ENCODE measurements at places on chromosomes 4 and X.

DNA sequence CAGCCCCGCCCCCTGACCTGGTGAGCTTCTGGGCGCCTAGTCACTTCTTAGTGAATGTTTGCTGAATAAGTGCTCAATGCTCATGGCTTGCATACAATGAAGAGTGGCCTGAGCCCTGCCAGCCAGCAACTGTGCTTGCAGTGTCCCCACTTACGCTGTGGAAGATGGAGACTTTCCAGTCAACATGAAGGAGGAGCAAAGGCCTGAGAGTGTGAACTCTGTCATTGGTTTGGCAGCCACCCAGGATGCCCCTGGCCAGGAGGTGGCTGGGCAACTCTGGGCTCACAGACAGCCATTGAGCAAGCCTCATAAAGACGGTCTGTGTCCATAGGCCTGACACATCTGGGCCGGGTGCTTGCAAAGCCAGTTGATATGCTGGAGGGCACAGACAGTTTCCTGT lies 72.1 kb upstream of the MAMLD1 start:
- no peak for DNase-seq

GRCh38 chr4:140367738-140368137 lies 5.7 kb upstream of the SCOC start:
- DNase-seq = peak; percentile 74

DNA sequence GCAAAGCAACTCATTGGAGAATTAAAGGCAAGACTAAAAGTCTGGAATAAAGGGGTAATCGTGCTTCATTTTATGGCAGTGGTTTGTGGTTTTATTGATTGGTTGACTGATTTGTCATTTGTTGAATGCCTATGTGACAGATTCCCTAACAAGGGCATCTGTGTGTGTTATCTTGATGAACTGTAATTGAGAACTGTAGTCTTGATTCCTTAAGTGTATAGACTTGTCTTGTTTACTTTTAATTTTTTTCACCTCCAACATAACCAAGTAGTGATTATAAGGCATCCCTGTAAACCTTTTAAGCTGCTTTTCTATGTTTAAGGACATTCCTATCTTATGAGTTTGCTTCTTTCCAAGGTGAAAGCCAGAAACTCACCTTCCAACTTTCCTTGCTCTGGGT lies 216.0 kb upstream of the TAPT1 start:
- DNase-seq = no peak

GRCh38 chrX:155632431-155633100 lies 19.8 kb upstream of the TMLHE start:
- DNase-seq = no peak

DNA sequence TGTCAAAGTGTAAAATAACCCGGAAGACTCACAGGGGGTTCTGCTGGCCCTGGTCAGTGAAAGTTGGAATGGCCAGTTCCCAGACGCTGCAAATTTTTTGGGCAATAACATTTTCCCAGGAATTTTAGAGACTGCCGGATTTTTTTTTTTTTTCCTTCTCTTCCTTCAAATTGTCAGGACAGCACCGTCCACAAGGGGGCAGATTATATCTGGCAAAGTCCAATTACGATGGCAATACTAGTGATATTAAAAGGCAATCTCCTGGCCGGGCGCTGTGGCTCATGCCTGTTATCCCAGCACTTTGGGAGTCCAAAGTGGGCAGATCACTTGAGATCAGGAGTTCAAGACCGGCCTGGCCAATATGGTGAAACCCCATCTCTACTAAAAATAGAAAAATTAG lies 20.5 kb downstream of the SLC25A5 start:
- peak; percentile 27 for DNase-seq

DNA sequence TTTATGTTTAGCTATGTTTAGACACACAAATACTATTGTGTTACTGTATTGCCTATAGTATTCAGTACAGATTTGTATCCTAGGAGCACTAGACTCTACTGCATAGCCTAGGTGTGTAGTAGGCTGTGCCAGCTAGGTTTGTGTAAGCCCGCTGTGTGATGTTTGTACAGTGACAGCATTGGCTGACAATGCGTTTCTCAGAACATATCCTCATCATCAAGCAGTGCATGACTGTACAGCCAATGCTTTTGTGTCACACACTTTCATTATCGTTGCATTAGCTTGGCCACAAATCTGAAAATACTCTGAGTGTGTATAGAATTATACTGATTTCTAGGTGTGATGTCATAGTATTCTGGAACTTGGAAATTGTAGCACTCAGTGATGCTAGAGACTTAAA lies 63.4 kb downstream of the CLDN34 start:
- peak; percentile 74 for DNase-seq

GRCh38 chr4:5386921-5387320 lies 321.4 kb downstream of the EVC2 start:
- no peak for DNase-seq

- no peak for DNase-seq
These were observed 117.6 kb downstream of the CBR4 start for GRCh38 chr4:168892475-168892874.

DNA sequence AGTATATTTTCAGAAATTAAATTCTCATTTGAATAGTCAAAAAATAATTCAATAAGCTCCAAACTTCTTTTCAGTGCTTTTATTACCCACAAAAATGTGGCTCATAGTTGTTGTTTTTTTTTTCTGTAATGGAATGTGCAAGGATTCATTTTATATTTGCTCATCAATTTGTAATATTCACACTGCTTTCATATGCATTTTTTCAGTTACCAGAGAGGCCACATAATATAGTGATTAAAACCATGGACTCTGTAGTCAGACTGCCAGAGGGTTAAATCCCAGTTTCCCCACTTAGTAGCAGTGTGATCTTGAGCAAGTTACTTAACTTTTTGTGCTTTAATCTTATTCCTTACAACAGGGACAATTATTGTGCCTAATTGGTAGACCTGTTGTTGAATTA lies 64.5 kb downstream of the FAM9B start:
- no peak for DNase-seq

DNA sequence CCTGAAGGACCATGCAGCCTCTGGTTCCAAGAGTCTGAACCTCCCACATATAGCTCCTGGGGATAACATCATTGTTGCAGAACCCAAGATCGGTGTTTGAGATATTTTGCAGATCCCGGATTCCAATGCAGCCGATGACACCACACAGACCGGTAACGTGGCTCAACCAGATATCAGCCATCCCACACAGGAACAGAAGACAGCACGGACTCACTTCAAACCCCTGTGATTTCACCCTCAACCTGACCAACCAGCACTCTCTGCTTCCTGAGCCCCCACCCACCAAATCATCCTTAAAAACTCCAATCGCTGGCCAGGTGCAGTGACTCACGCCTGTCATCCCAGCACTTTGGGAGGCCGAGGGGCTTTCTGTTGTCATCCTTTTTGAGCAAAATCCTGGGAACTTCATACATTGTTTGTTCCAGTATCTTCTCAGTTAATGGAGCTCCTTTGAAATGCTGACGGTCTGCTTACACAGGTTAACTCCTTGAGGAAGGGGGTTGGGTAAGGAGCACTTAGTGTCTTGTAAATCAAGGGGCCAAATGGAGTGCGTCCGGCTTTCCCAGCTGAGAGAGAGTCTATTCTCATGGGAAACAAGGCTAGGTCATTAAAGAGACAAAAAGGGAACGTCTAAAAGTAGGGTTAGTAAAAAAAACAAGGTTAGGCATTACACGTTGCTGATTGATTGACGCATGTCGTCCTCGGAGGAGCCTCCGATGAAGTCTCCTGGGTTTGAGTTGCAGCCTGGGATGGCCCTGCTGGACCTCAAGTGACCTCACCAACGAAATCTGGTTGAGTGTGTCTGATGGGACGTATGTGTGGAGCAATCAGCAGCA lies 230.4 kb downstream of the CRLF2 start:
- DNase-seq = no peak

GRCh38 chr4:964346-965025 lies 8.9 kb downstream of the DGKQ start:
- DNase-seq = no peak

DNA sequence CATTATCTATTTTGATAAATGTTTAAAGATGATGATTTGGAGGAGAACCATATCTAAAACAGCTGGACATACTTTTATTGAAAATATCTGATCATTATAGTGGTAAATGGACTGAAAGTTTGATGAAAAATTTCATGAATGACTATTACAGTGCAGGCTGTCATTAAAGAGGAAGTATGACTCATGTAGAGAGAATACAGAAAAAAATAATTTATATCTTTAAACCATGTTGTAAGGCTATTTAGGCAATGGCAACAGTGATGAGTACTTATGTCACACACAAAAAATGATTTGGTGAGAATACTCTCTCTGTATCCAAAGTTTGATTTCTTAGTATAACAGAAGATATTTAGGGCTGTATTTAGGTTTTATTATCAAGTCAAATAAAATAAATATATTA lies 3.9 kb upstream of the GLRB start:
- peak; percentile 22 for DNase-seq

- DNase-seq = peak; percentile 66
These were observed 10.9 kb upstream of the EXOSC9 start for GRCh38 chr4:121789960-121790829.

- DNase-seq = no peak
These were observed 291.3 kb downstream of the PDHA2 start for GRCh38 chr4:96131186-96131585.

DNA sequence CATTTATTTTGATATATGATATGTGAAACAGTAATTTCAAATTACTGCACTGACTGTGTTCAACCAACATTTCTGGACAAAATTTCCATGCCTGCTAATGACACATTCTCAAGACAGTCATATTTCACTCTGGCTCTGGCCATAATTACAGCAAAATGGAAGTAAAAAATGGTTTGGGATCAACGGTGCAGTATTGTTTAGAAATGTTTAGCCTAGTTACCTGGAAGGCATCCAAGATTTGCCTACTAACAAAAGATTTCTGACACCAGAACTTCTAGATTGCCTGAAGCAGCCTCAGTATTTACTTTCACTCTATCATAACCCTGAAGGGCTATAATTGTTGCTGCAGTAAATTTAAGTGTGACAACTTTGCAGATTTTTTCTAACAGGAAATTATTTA lies 416.3 kb downstream of the PCDH10 start:
- DNase-seq = peak; percentile 83

- DNase-seq = no peak
These were observed 26.2 kb downstream of the ZNF827 start for GRCh38 chr4:145912376-145912775.

DNA sequence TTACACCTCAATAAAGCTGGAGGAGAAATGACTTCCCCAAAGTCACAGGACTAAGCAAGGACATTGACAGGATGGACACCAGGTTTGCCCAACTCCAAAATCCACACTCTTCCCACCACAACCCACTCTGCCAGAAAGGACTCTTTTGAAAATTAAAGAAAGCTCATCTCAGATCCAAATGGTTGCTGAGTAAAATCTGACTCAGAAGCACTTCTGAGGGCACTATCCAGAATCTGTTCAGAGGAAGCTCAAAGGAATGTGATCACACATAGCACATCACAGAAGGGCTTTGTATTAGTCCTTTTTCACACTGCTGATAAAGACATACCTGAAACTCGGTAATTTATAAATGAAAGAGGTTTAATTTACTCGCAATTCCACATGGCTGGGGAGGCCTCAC lies 155.5 kb downstream of the RAB28 start:
- no peak for DNase-seq

Measured in fibroblast of lung (primary cell).